ENCODE measurements at places on chromosomes 5 and 9. TPM values are rescaled to one million over a fixed set of nuclear protein-coding genes. Genes with fewer than 3 reads are reported as not detected.

Gene S1PR3
- total RNA-seq: 16.9 TPM

Gene ZNF883
- total RNA-seq: 3.6 TPM

Gene N4BP3
- 2.6 TPM for total RNA-seq

DNA sequence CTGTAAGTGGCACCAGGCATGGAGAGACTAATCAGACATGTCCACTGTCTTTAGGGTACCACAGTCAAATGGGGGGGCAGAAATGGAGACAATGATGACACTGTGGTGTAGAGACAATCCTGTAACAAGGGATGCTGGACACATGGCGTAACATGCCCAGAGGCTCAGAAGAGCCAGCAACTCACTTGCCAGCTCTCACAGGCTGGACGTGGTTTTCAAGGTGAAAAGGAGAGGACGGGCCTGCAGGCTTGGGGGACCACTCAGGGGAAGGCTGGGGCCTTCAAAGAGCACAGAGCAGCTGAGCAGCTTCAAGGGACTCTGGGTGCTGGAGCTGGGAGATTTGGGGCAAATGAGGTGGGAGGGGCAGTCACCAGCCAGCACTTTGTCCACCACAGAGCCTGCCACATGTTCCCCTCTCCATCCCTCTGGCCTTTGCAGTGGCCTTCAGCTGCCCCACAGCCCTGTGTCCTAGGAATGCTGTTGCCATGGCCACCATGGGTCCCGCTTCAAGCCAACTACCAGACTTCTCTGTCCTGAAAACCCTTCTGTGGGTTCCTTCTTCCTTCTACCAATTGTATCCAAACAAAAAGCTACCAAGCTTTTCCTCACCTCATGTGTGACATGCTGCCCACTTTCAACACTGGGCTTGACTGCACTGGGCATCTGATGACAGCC, 140.4 kb downstream of the GABBR2 start:
- DNase-seq: no peak

DNA sequence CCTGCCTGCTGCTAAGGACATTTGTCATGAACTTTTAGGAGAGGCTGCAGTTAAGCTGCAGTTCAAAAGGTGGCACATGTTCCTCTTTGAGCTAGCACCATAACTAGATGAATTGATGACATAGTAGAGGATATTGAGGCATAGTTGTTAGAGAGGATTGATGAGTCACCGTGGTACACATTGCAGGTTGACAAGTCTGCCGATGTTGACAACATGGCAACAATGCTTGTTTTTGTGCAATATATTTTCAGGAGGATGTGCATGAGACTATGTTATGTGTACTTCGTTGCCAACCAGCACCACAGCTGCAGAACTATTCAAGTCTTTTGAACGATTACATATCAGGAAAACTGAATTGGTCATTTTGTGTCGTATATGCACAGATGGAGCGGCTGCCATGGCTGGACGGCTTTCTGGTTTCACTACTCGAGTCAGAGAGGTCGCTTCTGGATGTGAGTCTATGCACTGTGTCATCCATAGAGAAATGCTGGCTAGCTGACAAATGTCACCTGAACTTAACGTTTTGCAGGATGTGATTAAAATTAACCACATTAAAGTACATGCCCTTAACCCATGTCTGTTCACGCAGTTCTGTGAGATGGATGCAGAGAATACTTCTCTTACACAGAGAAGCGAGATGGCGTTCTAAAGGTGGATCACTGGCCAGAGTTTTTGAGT, 24.2 kb downstream of the ANP32B start:
- no peak for DNase-seq

- no peak for DNase-seq
Observed at GRCh38 chr5:98713856-98714255, 59.6 kb upstream of the RGMB start.

Measured in sciatic nerve (tissue), 2 donors.